Lower lobe of right lung (tissue), 2 donors: ENCODE measurements at places on chromosomes 7 and 10. TPM values are rescaled to one million over a fixed set of nuclear protein-coding genes. Genes with fewer than 3 reads are reported as not detected.

Gene VWC2
- 0.18 TPM for total RNA-seq

Gene MAT1A
- 1.0 TPM for total RNA-seq

GRCh38 chr7:98879979-98880315 lies 1.6 kb downstream of the TRRAP start:
- no peak for DNase-seq

GRCh38 chr10:62819141-62819920 lies 3.2 kb upstream of the EGR2 start:
- DNase-seq: no peak

DNA sequence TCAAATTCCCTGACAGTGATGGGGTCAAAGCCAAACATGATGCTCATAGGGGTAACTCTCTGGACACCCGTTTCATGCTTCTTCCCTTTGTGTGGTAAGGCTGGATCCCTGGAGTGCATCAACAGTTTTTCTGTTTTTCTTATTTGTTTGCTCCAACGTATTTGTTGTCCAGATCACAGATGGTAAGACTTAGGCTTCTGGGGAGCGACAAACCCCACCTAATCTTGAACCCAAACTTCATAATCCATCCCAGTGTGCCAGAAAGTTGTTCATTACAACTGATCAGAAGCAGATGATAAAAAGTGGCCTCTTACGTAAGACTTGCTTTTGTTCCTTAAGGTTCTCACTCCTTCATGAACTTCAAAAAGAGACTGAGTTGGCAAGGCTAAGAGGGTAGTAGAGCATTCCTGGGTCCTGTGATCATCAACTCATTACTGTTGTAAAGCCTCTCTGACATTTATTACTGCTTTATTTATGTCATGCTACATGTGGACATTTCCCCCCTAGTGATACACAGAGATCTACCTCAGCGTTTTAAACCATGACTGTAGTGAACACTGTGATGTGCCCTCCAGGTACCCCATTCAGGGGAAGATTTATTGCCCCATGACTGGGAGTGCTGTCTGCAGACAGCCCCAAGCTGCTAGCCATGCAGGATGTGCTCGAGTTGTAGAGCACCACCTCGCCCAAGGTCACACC lies 125.6 kb downstream of the CCDC71L start:
- DNase-seq: no peak

DNA sequence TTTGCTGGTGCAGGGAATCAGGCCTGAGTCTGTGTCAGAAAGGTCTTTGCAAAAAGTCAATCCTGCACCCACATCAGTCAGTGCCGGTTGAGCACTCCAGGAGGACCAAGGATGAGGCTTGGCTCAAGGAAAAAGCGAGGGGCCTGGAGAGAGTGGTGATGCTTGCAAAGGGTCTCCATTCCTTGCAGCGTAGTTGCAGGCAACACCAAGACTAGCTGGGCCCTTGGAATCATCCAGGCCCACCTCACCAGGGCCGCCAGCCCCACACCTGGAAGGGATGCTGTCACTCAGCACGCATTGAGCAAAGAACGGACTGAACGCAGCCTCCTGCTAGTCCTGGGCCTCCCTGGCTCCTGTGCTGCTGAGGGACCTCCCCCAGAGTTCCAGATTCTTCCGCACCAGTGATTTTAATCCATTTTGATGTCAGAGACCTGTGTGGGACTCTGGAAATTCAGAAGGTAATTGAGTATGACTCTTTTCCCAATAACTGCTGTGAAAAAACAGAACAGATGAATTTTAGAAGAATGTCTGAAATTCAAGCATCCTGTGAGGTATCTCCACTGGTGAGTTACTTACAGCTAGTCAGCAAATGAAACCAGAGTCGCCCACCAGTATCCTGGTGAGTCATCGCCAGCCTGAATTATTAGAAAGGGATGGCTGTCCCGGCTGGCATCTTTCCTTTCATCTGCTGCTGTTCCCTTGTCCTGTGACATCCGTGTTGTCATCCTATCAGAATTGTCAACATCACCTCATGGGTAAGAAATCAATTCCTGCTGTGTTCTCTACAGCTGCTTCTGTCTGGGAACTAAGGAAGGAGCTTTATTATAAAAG lies 150.8 kb upstream of the NPS start:
- no peak for DNase-seq

- DNase-seq: no peak
Observed at GRCh38 chr7:41437257-41438196, 265.4 kb downstream of the INHBA start.

Gene PIK3CG
- 14.9 TPM for total RNA-seq

- no peak for DNase-seq
Observed at GRCh38 chr10:7264313-7264756, 146.5 kb downstream of the SFMBT2 start.

GRCh38 chr7:69603937-69604494 lies 5.7 kb downstream of the AUTS2 start:
- DNase-seq: no peak

Gene UTF1
- total RNA-seq: not detected

- DNase-seq: no peak
Observed at GRCh38 chr7:128710481-128710880, 28.7 kb upstream of the CALU start.

DNA sequence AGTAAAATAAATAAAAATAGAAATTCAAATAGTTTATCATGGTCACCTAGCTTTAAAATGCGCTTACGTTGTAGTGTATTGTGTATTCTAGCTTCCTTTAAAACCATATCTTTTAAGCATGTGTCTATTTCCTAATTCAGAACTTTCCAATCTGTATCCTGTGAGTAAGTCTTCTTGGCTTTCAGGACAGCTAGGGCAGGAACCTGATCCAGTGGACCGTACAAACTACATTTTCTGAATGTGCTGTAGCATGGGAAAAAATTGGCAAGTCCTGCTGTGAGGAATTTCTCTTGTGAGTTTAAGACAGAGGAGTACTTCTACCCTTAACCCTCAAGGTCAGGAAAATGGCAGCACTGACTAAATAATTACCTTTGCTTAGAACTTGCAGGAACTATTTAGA lies 12.1 kb downstream of the OPN1SW start:
- no peak for DNase-seq

Gene LIPM
- not detected for total RNA-seq

DNA sequence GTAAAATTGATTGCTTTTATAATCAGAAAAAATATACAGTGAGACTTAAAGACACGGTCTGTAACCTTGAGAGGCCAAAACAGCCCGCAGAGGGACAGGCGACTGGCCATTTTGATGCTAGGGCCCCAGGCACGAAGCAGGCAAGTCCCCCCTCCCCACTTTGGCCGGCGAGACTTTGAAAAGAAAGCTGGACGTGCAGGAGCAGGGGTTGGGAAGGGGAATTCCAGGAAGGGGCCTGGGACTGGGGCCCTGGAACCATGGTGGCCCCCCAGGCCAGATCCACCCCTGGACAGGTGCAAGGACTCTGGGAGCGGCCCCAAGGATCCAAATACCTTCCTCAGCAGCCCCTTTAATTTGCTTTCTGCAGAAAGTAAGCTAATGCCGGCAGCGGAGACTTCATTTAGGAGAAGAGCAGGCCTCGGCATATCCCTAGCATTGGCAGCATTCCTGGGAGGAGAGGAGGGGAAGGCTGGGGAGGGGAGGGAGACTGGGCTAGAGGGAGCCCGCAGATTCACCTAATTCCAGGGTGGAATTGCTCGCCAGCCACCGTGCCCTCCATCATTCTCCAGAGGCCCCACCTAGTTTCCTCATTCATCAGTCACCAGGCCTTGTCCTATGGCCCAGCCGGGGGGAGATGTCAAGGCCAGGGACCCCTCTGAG lies 24.9 kb upstream of the TNRC18 start:
- no peak for DNase-seq

DNA sequence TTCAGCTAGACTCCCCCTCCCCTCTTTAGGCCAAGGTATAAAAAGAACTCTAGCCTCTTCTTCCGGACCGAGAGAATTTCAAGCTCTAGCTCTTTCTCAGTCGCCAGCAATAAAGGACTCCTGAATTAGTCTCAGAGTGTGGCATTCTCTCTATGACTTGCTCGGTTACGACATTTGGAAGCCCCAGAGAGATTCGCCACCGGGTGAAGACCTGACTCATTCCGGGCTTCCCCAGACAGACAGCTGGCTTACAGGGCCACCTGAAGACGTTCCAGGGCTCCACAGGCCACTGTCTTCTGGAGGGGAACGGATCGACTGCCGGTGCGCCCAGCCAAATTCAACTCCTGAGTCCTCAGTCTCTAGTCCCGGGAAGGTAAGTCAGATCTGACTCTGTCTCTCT lies at the start of gene AKR1B15:
Gene AKR1B15, plus strand, starts transcription at position 234 of the 400 bp plus-strand sequence. CDS start 15,510 bp downstream, outside the sequence.
- DNase-seq: no peak

GRCh38 chr10:114518401-114519305 lies 114.4 kb upstream of the AFAP1L2 start:
- DNase-seq: no peak

DNA sequence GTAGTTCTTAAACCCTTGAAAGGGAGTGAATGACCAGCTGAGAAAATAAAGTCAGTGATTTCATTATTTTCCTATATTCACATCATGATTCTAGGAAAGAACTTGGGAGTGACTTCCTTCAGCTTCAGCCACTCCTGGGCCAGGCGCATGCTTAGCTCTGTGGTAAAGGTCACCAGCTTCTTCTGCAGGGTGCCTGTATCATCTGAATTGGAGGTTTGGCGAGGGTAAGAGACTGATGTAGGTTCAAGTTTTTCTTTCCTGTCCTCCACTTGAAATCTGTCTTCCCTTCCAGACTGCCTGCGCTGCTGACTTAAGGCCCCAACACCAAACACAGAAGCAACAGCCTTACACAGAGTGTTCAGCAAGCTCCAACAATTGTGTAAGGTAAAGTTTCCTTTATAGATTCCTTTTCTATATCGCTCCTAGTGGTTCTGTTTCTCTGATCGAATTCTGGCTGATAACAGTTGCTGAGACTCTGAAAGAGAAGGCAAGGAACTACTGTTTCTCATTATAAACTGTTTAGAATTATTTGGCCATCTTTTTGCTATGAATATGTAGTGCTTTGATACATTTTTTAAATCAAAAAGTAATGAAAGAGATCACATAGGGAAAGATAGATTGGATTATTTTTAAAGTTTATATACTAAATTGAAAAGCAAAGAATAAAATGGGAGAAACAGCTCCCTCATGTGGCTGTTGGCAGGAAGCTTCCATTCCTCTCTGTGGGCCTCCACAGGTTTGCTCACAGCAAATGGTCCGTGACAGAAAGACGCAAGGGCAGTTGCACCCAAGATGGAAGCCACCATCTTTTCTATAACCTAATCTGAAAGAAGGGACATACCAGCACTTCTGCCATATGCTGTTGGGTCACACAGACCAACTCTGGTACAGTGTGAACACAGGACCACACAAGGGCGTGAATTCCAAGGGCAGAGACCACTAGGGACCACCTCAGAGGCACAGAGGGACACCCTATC lies 14.0 kb downstream of the GATAD1 start:
- no peak for DNase-seq

DNA sequence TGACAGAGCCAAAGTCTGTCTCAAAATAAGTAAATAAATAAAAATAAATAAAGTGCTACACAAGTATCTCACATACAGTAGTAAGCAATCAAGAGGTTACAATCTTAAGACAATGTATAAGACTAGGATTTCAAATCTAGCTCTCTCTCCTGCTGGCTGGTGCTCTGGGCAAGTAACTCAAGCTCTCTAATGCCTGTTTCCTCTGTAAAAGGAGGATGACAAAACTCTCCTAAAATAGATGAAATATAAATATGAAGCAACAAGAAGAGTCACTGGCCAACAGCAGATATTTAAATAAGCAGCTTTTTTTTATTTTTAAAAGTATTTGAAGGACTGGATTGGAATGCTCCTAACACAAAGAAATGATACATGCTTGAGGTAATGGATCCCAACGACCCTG lies 7.2 kb downstream of the SFMBT2 start:
- no peak for DNase-seq

- no peak for DNase-seq
Observed at GRCh38 chr10:6456067-6456466, 124.0 kb downstream of the PRKCQ start.

DNA sequence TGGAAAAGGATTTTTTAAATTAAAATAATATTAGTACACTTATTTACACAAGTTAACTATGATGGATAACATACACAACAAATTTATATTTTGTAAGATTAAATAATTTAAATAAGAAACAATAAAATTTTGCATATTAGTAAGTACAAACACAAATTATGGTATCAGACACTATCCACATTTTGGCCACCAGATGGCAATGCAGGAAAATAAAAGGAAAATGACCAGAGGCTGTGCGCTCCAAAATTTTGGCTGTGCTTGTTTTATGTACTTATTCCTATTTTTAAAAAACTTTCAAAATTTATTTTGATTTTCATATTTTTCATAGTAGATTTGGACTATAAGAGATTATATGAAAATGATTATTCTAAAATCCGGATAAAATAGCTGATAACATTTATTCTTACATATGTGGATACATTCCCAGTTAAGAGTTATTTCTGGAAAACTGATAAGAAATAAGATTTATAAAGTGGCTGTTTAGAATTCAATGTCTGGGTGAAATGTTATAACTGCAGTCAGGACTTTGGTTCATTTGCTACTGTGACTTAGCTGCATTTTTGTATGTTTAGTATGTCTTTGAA lies 274.7 kb upstream of the HGF start:
- DNase-seq: no peak

Gene LIPK
- not detected for total RNA-seq

DNA sequence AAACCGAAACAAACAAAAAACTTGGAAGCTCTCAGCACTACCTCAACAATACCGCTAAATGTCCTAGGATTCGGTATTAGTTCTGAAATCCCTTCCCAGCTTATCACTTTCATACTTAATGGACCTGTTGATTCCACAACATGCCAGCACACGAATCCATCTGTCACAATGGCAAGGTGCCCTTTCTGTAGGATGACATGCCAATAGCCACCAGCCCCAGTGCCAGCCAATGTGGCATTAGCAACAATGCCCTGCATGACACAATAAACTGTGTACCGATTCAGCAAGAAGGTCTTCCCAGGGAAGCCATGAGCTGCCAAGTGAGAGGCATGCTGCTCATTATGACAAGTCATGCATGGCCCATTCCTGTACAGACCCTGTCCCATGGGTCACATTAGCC lies 35.6 kb upstream of the CHCHD3 start:
- DNase-seq: no peak
